IMR-90 (cell line): ENCODE measurements at places on chromosomes 1 and 21. TPM values are rescaled to one million over a fixed set of nuclear protein-coding genes. Genes with fewer than 3 reads are reported as not detected.

ARHGEF10L gene
- 4.8 and 5.0 TPM in 2 replicates for total RNA-seq

TMEM240 gene
- total RNA-seq: 1.1 and 1.6 TPM in 2 replicates

DCDC2B gene
- total RNA-seq: not detected in 2 replicates

- no peaks in the 10 kb centered on the region for H3K27me3 ChIP-seq
- H3K27ac ChIP-seq: peak overlapping the region; percentile 70
- peak overlapping the region; percentile 67 for H3K4me3 ChIP-seq
- H3K4me1 ChIP-seq: peaks cover 21% of the 10 kb centered on the region
- peaks cover 4% of the 10 kb centered on the region; the same call in 1 of the 2 replicates for H3K36me3 ChIP-seq
Measured at GRCh38 chr1:40980453-40981121, 1.1 kb downstream of the CTPS1 start.

DNA sequence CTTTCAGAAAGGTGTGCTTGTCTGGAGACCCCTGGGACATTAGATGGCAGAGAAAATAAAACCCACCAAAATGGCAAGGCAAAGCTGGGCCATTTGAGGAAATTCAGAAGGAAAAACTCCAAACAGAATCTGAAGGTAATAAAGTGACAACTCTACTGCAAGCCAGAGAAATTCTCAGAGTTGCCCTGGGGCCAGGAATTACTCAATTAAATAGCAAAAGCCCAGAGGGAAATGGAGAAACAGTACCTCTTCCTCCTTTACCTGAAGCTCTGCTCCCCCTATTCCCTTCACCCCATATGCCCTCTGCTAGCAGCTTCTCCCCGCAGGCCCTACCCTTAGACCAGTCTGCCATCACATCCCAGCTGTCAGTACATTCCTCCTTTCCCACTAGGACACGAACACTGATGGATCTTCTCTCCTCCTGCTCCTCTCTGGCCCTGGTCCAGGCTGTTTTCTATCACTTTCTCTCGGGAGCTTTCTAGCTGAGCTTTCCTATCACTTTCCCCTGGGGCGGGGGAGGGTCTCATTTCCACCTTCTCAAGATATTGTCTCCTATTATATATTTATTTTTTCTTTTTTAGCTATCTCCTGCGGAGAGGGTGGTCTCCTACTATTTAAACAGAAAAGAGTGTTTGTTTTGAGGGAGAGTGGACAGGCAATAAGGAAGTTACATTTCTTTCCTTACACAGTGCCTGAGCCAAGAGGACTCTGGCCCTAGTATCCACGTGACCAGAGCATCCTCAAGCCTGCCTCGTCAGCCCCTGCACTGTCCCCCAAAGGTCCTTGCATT, 47.7 kb upstream of the RBM15 start:
- H3K27me3 ChIP-seq: peaks cover 13% of the 10 kb centered on the region
- no peaks in the 10 kb centered on the region; the same call in 1 of the 2 replicates for H3K4me1 ChIP-seq
- no peaks in the 10 kb centered on the region for H3K36me3 ChIP-seq

DNA sequence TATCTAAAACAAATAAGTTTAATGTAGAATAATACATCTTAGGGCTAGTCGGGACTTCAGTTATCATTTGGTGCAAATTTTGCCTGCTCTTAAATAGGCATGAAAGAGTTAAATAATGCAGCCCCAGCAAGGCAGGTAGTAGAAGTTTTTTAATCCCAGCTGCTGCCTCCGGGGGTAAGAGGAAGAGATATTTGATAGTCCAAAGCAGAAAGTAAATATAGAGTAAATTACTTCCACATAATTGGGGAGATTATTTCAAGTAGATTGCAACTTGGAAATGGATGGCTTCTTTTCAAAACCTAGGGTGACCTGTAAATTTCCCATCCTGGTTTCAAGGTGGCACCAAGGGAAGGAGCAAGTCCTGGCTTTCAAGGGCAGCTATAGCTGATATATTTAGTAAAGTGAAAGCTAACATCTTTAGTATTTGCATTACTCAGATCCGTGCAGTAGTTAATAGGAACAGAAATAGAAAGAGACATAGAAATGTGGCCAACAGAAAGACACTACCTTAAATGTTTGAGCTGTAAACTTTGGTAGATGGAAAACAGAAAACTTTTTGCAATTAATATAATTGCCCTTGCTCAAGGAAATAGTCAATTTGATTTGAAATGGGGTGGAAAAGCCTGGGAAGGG, 109.1 kb downstream of the LMO4 start:
- no peak overlapping the region for H3K27ac ChIP-seq
- no peak overlapping the region for H3K4me3 ChIP-seq
- H3K27me3 ChIP-seq: no peaks in the 10 kb centered on the region
- H3K36me3 ChIP-seq: no peaks in the 10 kb centered on the region

DNA sequence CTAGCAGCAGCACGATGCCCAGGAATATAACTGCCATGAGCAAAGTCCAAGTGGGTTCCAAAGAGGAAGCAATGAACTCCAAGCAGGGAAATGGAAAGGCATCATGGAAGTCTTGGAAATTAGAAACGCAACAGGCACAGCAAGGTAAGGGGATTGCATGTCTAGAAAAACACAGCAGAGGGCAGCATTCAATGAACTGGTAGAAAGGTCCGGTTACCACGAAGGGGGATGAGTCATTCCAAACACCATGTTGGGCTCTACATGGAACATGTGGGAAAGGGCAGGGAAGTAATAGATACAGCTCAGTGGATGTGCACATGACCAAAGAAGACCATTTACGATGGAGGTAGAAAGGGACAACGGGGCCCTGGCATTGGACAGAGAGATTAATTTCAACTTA, 36.4 kb downstream of the RXRG start:
- H3K4me1 ChIP-seq: no peaks in the 10 kb centered on the region
- no peak overlapping the region for H3K4me3 ChIP-seq
- peak; percentile 37 for DNase-seq
- no peaks in the 10 kb centered on the region for H3K36me3 ChIP-seq

GRCh38 chr1:236292425-236292824, 10.7 kb upstream of the ERO1B start:
- no peak overlapping the region for H3K4me3 ChIP-seq
- DNase-seq: no peak
- H3K27me3 ChIP-seq: no peaks in the 10 kb centered on the region; the same call in 1 of the 2 replicates
- H3K27ac ChIP-seq: no peak overlapping the region
